ENCODE measurements at places on chromosomes 11 and 22. TPM values are rescaled to one million over a fixed set of nuclear protein-coding genes. Genes with fewer than 3 reads are reported as not detected.

GRCh38 chr22:45602824-45603595 is 68.6 kb upstream of the ATXN10 start:
- DNase-seq, result no peak

Gene SAA1
- total RNA-seq, result 1.6 TPM

Gene KRTAP5-9
- not detected for total RNA-seq

- peak; percentile 63 for DNase-seq
Observed at GRCh38 chr11:9716275-9717039, 52.6 kb downstream of the SWAP70 start.

- DNase-seq, result no peak
Observed at GRCh38 chr11:130587658-130588057, 139.2 kb downstream of the ADAMTS15 start.

Data from bronchial epithelial cell (primary cell).